ENCODE measurements at places on chromosomes 2 and 18. TPM values are rescaled to one million over a fixed set of nuclear protein-coding genes. Genes with fewer than 3 reads are reported as not detected.

DNA sequence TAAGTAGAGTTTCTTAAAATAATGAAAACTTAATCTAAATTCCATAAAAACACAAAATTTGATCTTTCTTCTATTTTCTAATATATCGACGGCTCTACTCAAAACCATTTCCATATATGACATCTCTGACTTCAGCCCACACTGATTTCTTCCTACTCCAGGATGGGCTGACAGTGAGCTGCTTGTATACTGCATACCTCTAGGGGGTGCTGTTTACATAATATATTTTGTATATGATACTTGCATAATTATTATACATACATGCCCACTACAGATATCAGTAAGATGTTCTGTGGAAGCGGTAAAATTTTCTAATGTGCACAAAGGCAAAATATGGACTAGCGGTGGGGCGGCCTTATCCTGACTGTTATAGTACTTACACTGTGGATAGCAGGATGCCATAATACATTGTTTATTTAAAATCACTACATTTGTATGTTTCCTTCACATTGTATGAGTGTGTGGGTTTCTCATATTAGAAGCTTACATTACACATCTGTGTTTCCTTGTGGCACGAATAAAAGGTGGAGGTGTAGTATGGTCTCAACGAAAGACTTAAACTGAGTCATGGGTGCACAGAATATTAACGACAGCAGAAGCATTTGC, 66.1 kb upstream of the NXPH2 start:
- no peaks in the 10 kb centered on the region for H3K27me3 ChIP-seq
- DNase-seq, result peak; percentile 61
- H3K4me3 ChIP-seq, result no peak overlapping the region
- no peaks in the 10 kb centered on the region for H3K36me3 ChIP-seq

DNA sequence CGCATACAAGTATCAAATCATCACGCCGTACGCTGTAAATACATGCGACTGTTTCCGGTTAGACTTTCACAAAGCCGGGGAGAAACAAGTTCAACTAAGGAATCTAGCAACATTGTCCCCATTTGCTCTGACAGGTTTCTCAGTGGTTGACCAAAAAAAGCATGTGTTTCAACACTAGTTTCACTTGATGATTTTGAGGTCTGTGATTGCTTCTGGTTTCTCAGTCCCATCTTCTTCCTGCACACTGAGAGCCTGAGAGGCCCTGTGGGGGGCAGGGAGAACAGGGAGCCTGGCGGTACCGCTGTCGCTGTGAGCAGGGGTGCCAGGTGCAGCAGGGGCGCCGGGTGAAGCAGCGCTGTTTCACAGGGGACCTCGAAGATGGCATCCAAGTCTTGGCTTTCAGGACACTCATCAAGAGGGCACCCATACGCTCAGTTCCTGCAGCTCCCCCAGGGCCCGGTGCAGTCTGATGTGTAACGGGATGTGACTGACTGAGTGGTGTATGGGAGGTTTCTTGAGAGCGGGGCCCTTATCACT, 270.9 kb downstream of the TWIST2 start:
- no peaks in the 10 kb centered on the region for H3K4me1 ChIP-seq
- H3K36me3 ChIP-seq, result no peaks in the 10 kb centered on the region
- no peaks in the 10 kb centered on the region for H3K27me3 ChIP-seq
- no peak overlapping the region for H3K27ac ChIP-seq
- no peak overlapping the region for H3K4me3 ChIP-seq

DNA sequence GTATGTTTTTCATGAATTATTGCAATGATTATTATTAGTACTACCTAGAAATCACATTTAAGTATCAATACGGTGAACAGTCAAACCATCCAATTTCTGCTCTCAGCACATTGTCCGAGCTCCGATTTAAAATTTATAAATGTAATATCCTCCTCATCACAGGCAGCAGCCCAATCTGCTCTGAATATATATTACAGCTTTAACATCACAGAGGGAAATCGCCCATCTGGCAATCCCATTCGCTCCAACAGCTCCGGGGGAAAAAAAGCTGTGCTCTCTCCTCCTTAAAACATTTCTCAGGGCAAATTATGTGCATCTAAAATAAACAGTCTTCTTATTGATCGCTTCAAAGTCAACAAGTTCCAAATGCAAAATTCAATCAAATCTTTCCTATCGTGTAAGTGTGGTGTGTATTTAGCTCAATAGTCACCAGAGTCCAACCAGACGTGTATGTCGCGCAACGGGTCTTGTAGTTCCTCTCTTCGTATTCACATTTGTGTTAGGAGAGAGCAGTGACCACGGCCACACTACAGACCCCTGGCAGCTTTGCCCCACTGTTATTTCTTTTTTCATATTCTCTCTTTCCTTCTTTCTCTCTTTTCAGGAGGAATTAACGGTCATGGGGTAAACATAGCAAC, 2.4 kb downstream of the FIGN start:
- no peaks in the 10 kb centered on the region for H3K27me3 ChIP-seq
- H3K36me3 ChIP-seq, result no peaks in the 10 kb centered on the region
- H3K4me1 ChIP-seq, result peaks cover 53% of the 10 kb centered on the region
- H3K4me3 ChIP-seq, result peak overlapping the region; percentile 98
- peak overlapping the region; percentile 100 for H3K27ac ChIP-seq
- DNase-seq, result no peak

- H3K4me1 ChIP-seq, result peaks cover 8% of the 10 kb centered on the region
- H3K27ac ChIP-seq, result no peak overlapping the region
- no peaks in the 10 kb centered on the region for H3K27me3 ChIP-seq
- no peak overlapping the region for H3K4me3 ChIP-seq
- DNase-seq, result no peak
Observed at GRCh38 chr2:237723602-237724001, 75.0 kb upstream of the RBM44 start.

DNA sequence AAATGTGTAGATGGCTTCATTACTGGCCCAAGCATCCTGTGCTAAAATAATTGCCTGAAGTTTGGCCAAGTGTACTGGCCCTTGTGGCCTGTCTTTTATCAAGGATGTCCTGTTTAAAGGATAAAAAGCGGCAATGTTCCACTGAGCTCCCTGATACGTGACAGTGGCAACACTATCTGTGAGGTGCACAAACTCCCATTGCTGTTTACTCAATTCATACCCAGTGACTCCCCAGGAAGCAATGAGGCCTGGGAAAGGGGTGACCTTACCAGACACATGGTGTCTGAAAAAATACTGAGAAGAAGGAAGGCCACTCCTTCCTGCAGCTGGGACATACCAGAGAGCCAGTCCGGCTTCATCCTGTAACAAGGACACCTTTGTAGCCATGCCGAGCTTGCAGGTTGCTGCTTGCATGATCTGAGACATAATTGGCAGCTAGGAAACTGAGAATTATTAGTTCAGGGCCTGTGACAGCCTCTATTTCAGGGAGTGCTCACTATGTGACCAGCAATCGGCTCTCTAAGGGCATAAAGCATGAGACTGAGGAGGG, 198.5 kb upstream of the LRATD1 start:
- H3K4me3 ChIP-seq, result no peak overlapping the region
- no peak for DNase-seq
- no peaks in the 10 kb centered on the region for H3K36me3 ChIP-seq
- no peaks in the 10 kb centered on the region for H3K27me3 ChIP-seq
- no peak overlapping the region for H3K27ac ChIP-seq
- no peaks in the 10 kb centered on the region for H3K4me1 ChIP-seq

- H3K4me1 ChIP-seq, result no peaks in the 10 kb centered on the region
- DNase-seq, result no peak
- no peak overlapping the region for H3K27ac ChIP-seq
- no peak overlapping the region for H3K4me3 ChIP-seq
Observed at GRCh38 chr2:63651861-63652651, 63.3 kb downstream of the MDH1 start.

The CHPF gene
- 208 TPM for polyA plus RNA-seq

The ARMC9 gene
- 30.0 TPM for polyA plus RNA-seq

The IL36A gene
- polyA plus RNA-seq, result not detected

The CYTIP gene
- polyA plus RNA-seq, result 0.15 TPM

The UGT1A6 gene
- not detected for polyA plus RNA-seq
